ENCODE measurements at places on chromosomes 2 and 18.

- DNase-seq: no peak
Observed at GRCh38 chr18:9477509-9477908, 2.2 kb downstream of the RALBP1 start.

DNA sequence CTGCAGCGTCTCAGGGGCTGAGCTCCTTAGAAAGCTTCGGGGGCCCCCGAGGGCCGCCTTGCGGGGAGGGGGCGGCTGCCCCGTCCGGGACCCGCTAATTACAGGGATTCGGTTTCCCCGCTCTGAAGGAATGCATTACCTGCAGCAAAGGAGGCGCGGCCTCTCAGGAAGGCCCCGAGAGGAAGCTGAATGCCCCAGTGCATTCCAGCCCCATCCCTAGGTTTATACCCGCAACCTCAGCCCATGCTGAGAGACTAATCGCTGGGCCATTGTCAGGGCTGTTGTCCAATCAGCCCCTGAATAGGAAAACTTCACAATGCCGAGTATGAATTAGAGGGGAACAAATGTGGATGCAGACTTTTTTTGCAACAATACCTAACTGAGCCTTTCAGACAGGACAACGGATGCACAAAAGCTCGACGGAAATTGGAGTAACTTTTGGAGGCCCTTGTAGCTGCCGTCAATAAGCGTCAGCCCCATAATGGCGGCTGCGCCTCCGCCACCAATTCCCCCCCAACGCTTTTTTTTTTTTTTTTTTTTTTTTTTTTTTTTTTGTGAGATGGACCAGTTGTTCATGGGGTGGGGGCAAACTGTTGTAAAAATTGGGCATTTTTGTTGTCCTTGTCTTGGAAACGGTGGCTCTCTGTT lies 138.6 kb upstream of the SIX3 start:
- no peak for DNase-seq

- no peak for DNase-seq
Observed at GRCh38 chr2:86143307-86143706, 37.3 kb downstream of the PTCD3 start.

DNA sequence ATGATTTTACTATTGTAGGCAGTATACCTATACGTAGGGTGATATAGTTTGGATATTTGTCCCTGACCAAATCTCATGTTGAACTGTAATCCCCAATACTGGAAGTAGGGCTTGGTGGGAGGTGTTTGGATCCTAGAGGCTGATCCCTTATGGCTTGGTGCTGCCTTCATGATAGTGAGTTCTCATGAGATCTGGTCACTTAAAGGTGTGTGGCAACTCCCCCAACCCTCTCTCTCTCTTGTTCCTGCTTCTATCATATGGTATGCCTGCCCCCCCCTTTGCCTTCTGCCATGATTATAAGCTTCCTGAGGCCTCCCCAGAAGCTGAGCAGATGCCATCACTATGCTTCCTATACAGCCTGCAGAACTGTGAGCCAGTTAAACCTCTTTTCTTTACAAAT lies 1.7 kb upstream of the SERPINB10 start:
- no peak for DNase-seq

GRCh38 chr18:2236232-2236631 lies 335.1 kb downstream of the METTL4 start:
- DNase-seq: no peak

GRCh38 chr2:71950256-71951082 lies 197.2 kb downstream of the CYP26B1 start:
- DNase-seq: no peak

GRCh38 chr2:28424799-28425463 lies 32.3 kb downstream of the FOSL2 start:
- DNase-seq: no peak

GRCh38 chr18:2889761-2890192 lies 43.0 kb downstream of the EMILIN2 start:
- no peak for DNase-seq

DNA sequence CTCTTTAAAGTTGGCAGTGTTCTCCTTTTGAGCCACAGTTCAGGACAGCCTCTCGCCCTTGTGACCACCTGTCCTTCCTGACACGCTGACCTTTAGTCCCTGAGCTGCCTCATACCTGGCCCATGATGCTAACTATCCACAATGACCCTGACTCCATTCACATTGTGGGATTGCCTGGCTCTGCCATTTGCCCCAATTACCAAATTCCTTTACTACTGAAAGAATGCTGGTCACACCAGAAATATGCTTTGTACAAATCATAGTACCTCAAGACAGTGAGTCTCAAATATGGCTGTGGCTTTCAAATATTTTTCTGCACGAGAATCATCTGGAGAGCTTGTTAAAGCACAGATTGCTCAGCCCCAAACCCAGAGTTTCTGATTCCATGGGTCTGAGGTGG lies 54.2 kb downstream of the LTBP1 start:
- DNase-seq: no peak
